ENCODE measurements at places on chromosomes 4 and X.
A peak's percentile ranks its signal among the peaks of the same experiment; 100 is the strongest.

GRCh38 chr4:81839347-81840042 lies 367.8 kb upstream of the RASGEF1B start:
- DNase-seq: peak; percentile 20

- DNase-seq: no peak
These were observed 23.6 kb upstream of the TBC1D14 start for GRCh38 chr4:6885953-6886557.

DNA sequence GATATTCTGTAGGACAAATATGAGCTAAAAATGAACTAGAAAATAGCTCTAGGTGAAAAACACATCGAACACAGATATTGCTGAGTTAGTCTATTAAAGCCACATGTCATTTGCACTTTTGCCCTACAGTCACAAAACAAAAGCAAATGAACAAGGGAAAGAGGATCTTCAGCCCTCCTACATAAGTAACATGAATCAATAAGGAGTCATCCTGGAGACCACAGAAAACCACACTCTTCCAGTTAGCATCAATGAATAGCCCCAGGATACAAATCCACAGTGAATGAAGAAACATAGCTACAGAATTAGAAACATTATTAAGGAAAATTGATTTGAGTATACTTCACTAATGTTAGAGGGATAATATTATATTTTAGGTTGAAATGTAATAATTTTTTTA lies 311.4 kb downstream of the MAPK10 start:
- no peak for DNase-seq

- no peak for DNase-seq
These were observed 96.2 kb upstream of the GPRIN3 start for GRCh38 chr4:89403826-89404225.

- no peak for DNase-seq
These were observed 519 bp downstream of the SLC25A4 start for GRCh38 chr4:185143601-185143969.

DNA sequence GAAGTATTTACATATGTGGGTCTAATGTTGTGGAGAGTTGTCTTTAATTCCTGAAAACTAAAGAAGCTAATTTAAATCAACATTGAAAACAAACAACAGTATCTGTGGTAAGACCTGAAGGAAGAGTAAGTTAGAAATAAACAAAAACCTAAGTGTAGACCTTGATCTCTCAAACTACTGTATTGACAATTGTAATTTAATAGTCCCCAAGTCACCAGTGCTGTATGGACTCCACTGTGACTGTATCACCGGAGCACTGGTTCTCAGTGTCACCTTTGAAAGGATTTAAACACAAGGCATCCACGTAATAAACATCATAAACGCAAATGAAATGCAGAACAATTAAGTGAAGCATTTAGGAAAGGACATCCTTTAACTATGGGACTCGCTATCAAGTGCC lies 46.4 kb downstream of the OCRL start:
- no peak for DNase-seq

GRCh38 chrX:53255738-53256191 lies 25.6 kb downstream of the IQSEC2 start:
- DNase-seq: no peak

- DNase-seq: no peak
These were observed 49.9 kb upstream of the MND1 start for GRCh38 chr4:153294631-153295030.

DNA sequence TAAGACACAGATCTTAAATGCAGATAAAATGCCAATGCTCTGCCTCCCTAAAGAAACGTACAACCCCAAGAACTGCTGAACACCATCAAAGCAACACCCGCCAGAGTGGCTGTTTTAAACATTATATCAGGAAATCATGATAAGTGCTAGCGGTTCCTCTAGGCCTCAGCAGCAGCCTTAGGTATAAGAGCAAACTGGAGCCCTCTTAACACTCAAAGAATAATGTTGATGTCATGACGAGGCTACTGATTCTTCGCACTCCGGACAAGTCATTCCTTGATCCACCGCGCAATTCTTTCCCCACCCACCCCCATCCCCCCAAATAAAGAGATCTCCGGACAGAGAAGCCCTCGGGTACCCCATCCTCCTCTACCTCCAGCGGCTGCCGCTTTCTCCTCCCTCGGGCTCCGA lies 507 bp downstream of the LIN54 start:
- DNase-seq: no peak

DNA sequence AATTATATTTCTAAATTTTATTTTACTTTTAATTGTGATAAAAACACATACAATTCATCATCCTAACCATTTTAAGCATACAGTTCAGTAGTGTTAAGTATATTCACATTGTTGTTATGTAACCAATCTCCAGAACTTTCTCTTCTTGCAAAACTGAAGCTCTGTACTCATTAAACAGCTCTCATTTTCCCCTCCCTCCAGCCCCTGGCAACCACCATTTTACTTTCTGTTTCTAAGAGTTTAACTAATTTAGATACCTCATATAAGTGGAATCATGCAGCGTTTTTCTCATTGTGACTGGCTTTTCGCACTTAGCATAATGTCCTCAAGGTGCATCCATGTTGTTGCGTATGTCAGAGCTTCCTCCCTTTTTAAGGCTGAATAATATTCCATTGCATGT lies 46.7 kb upstream of the NDP start:
- no peak for DNase-seq

DNA sequence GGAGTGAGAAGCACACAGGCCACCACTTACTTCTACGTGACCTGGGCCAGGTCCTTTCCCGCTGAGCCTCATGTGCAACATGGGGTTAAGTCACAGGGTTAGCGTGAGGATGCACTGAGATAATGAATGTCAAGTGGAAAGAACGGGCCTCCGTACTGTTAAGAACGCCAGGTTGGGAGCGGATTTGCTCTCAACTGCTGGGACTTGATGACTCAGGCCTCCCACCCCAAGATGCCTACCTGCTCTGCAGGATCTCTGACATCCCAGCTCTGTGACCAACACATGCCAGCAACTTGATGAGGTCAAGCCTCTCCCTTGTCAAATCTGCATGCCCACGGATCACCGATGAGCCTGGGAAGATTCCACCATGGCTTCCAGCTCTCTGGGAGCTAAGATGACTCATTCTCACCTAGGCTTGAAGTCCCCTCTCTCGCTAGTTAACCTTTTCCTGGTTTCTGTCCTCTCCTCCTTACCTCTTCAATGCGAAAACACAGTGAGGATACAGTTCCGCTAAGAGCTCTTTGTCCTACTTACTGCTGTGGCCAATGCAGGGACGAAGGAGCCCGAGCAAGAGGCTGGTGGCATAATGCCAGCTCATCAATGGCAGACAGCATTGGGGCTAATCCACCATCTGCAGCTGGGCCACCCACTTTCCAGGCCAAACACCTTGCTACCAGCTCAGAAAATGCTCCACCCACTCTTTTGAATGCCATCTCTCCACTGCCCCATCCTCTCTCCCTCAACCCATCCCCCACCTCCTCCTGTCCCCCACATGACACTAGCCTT lies 67.6 kb downstream of the PJA1 start:
- DNase-seq: no peak

- no peak for DNase-seq
These were observed 821.1 kb downstream of the PCDH19 start for GRCh38 chrX:99588936-99589335.

DNA sequence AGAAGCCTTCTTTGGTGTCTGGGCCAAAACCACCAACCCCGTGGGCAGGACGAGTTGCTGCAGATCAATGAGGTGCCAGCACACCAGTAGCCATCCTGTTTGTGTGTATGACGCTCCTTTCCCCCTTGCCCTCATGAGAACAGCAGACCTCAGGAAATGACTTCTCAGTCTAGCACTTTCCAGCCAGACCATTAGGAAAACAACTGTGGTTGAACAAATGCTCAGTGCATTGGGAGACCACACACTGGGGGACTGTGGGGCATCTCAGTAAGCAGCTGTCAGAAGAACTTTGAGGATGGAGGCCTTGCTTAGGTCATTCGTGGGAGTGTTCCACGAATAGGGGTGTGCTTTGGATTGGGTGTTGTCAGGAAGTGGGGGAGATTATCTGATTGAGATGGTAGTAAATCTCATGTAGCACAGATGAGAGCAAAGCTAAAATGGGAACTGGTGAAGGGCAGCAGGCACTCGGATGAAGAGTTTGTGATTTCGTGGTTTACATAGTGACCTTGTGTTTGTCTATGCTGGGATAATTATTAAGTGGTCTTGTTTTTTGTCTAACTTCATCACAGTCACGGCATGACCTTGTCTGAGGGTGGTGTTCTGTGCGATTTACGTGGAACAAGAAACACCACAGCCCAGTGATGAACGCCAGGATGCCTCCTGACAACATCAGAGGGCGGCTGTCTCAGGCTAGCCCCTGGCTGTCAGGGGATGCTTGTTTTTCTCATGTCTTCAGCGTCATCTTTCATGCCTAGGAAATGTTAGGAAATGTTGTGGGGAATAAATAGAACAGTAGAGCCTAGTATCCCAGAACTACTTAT lies 70.1 kb downstream of the USP46 start:
- no peak for DNase-seq

DNA sequence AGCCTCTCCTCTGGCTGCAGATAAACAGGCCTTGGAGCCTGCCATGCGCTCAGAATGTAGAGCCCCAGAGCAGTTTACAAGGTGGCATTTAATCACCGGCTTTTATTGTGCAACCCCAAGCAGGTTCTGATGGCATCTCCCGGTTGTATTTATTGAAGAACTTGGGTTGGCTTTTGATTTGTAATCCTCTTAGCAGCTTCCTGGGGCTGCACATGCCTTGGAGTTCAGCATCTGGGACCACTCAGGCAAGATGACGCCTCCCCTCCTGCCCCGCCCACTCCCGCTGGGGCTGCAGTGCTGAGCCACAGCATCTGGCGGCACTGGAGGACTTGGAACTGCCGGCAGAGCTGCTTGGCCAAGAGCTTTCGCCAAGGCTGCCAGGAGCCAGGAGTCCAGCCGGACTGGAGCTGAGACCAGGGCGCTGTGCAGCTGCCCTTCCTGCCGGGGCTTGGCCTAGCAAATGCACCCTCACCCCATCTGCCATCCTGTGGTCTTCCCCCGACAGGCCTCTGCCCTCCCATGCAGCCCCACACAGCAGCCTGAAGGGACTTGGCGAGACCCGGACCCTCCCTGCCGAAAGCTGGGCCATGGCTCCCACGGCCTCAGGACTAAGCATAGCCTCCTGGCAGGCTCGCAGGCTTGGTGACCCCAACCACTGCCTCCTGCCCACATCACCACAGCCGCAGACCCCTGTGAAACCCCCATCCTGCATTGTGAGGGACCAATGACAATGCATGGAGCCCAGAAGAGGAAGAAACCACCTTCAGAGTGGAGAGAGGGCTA lies 5.4 kb downstream of the HTRA3 start:
- no peak for DNase-seq
